ENCODE measurements at places on chromosomes 5 and 9. TPM values are rescaled to one million over a fixed set of nuclear protein-coding genes. Genes with fewer than 3 reads are reported as not detected.

DNA sequence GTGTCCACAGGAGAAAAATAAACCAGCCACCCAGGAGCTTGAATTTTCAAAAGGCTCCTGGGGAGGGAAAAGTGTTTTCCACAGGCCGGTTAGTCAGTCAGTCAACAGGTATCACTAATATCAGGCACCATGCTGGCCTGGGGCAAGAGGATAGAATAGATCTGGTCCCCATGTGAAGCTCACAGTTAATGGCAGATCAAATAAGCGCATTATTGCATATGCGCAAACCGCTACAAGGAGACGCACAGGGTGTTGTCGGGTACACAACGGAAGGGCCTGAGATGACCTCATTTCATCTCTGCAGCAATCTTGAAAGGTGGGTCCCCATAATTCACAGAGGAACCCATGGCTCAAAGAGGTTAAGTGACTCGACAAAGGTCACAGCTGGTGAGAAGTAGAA lies 260.7 kb downstream of the CRB2 start:
- DNase-seq: no peak

The WHRN gene
- 5.1 TPM for total RNA-seq

The OTP gene
- total RNA-seq: not detected

The PDE8B gene
- 59.8 TPM for total RNA-seq

GRCh38 chr9:128224877-128225276 lies 21.7 kb downstream of the DNM1 start:
- no peak for DNase-seq

GRCh38 chr9:29798599-29798998 lies 2225.3 kb upstream of the C9orf72 start:
- DNase-seq: no peak

- DNase-seq: no peak
These were observed 12.9 kb upstream of the SLC34A1 start for GRCh38 chr5:177371120-177372033.

The SPATA31C2 gene
- total RNA-seq: not detected

GRCh38 chr5:115317320-115317719 lies 20.9 kb upstream of the CCDC112 start:
- no peak for DNase-seq

DNA sequence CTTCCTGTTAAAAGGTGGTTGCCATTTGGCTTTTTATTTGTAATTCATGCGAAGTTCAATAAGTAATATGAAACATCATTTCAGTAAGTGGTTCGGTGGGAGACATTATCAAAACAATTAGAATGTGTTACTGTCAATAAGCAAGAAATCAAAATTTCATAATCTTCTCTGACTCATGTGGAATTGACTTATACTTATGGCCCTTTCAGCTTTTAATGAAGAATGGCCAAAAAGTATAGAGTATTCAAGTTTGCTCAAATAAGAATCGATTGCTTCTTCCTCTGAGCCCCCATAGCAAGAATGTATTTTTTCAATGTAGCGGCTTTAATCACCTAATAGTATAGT lies 174.5 kb downstream of the AOPEP start:
- no peak for DNase-seq

The PURA gene
- 44.3 TPM for total RNA-seq

DNA sequence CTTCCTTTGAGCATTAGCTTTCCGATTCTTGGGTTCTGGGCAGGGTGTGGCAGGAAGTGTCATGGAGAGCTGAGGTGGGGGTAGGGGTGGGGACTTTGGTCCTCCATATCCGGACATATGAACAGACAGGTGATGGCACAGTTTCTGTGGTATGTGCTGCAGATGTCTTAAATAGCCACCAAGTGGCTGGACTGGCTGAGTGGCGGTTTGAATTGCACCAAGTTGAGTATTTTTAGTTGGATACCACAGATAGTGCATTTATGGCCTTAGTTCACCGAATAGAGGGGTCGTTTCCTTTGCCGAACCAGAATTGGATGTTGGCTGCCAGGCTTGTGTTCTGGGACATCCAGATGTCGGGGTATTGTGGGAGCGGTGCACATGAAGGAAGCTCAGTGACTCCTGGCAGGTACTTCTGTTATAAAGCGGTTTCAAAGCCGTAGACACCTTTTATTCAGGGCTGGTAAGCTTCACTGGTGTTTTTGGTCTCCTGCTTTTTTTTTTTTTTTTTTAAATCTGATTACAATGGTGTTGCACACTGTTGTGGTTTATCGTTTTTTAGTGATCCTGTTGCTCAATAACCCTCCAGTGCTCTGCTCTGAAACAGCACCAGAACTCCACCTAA lies 15.1 kb upstream of the TNFAIP8 start:
- DNase-seq: no peak

DNA sequence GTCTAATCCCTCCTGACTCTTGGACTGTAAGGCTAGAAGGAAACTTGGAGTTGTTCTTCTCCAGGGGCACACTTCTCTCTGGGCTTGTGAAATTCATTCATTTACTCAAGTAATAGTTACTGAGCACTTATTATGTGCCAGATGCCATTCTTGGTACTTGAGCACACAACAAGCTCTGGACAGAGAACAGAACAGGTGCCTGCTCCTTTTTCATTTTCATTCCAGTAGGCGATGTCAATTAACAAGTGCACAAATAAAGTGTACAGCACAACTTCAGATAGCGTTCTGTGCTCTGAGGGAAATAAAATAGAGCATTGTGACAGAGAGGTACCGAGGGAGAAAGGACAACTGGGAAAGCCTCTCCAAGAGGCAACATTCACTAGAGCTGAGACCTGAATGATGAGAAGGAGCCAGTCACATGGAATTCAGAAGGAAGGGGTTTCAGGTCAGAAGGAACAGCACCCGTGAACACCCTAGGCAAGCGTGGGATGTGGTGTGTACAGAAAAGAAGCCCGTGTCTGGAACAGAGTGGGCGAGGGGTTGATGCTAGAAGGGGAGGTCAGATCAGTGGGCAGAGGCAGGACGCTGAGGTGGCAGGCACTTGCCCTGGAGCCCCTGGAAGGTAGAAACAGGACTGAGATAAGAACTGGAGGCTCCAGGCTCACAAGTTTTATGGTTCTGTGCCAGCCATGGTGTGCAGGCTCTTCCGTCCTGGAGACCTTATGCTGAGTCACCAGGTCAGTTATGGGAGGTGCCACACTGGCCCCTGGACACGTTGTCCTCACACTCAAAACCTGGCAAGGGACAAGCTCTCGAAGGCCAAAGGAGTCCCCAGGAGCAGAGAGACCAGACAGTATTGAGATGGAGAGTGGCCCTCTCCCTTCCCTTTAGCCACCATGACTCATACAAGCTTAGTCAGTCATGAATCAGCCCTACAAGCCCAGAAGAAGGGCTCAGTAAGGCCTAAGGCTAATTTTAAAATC lies 7.2 kb upstream of the ABLIM3 start:
- peak; percentile 25 for DNase-seq

The CCDC69 gene
- total RNA-seq: 39.1 TPM

GRCh38 chr5:178123966-178124925 lies 6.6 kb upstream of the RMND5B start:
- no peak for DNase-seq

The PFN3 gene
- not detected for total RNA-seq

The WNK2 gene
- total RNA-seq: 0.95 TPM

- DNase-seq: no peak
These were observed 6.2 kb downstream of the COX7C start for GRCh38 chr5:86623785-86624483.

GRCh38 chr5:72654231-72654630 lies 147.0 kb upstream of the ZNF366 start:
- no peak for DNase-seq

All from thoracic aorta (tissue), 2 donors.